Neural progenitor cell (in vitro differentiated cells): ENCODE measurements at places on chromosomes 3 and 15. TPM values are rescaled to one million over a fixed set of nuclear protein-coding genes. Genes with fewer than 3 reads are reported as not detected.

GRCh38 chr3:66831931-66832330 is 166.2 kb upstream of the KBTBD8 start:
- DNase-seq: no peak

- DNase-seq: no peak
These were observed 6.1 kb downstream of the RBP2 start for GRCh38 chr3:139470199-139470598.

- DNase-seq: no peak
These were observed 66.2 kb downstream of the MCTP2 start for GRCh38 chr15:94297558-94297957.

- peak; percentile 35 for DNase-seq
These were observed 116.7 kb downstream of the FNDC3B start for GRCh38 chr3:172155897-172156585.

DNA sequence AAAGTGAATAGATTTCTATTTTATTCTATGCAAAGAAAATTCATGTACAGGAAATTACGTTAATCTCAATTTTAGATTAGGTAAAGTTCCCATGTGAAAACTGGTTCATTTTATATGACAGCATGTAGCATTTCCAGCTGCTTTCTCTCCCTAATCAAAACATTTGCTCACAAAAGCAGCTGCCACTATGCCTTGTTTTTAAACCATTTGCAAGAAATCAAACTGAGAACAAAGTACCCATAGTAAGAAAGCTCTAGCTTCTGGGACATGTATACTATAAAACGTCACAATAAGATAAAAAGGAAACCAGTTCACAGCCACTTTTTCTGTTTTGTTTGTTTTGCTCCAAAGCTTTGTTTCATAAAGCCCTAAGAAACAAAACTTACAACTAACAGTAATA is 5.0 kb upstream of the CRYBG3 start:
- no peak for DNase-seq

DNA sequence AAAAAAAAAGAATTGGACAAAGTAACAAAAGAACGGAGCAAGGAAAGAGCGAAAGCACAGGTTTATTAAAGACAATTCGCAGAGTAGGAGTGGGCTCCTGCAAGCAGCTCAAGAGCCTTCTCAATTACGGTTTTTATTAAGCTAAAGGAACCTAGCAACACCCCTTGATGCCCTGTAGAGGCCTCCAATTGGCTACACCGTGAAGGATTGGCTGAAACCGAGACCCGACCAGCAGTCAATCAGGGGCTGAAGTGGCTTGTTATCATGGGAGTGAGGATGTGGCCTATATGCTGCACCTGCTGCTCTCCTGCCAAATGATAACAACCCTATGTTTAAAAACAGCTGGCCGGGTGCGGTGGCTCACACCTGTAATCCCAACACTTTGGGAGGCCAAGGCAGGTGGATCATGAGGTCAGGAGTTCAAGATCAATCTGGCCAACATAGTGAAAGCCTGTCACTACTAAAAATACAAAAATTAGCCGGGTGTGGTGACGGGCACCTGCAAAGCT is 20.4 kb upstream of the AP3B2 start:
- no peak for DNase-seq

DNA sequence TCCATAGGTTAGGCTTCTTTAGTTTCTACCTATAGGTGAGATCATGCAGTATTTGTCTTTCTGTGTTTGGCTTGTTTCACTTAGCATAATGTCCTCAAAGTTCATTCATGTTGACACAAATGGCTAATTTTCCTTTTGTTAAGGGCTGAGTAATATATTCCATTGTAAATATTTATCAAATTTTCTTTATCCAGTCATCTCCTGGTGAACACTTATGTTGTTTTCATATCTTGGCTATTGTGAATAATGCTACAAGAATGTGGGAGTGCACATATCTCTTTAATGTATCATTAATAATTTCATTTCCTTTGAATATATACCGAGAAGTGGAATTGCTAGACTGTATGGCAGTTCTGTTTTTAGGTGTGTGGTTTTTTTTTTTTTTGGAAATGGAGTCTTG is 250.9 kb upstream of the SEMA6D start:
- no peak for DNase-seq

GRCh38 chr3:123439806-123440580 is 8.9 kb downstream of the ADCY5 start:
- DNase-seq: no peak

DNA sequence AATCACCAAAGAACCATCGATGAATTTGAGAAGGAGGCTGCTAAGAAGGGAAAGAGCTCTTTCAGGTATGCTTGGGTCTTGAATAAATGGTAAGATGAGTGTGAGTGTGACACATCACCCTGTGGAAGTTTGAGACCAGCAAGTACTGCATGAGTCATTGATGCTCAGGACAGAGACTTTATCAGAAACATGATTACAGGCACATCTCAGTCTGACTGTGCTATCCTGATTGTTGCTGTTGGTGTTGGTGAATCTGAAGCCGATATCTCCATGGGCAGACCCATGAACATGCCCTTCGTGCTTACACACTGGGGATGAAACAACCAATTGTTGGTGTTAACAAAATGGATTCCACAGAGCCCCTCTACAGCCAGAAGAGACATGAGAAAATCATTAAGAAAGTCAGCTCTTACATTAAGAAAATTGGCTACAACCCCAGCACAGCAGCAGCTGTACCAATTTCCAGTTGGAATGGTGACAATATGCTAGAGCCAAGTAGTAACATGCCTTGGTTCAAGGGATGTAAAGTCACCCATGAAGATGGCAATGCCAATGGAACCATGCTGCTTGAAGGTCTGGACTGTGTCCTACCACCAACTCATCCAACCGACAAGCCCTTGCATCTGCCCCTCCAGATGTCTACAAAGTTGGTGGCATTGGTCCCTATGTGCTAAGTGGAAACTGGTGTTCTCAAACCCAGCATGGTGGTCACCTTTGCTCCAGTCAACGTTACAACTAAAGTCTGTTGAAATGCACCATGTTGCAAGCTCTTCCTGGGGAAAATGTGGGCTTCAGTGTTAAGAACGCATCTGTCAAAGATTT is 20.5 kb downstream of the TM4SF4 start:
- no peak for DNase-seq

DNA sequence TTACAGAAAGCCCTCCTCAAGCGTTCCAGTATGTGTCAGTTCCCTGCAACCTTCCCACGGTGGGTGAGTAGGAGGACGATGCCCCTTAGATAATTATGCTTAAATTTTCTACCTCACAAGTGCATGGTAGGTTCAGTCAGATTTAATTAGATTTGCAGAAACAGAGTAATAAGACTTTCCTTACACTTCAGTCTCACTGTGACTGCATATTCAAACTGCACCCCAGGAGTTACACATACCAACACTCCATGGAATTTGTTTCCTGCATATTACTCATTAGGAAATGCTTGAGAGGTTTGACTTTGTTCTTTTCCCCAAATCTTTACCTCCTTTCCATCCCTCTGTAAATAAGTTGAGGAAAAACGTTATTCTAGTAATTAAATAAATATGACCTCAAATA is 108.8 kb downstream of the ARRDC4 start:
- no peak for DNase-seq

DNA sequence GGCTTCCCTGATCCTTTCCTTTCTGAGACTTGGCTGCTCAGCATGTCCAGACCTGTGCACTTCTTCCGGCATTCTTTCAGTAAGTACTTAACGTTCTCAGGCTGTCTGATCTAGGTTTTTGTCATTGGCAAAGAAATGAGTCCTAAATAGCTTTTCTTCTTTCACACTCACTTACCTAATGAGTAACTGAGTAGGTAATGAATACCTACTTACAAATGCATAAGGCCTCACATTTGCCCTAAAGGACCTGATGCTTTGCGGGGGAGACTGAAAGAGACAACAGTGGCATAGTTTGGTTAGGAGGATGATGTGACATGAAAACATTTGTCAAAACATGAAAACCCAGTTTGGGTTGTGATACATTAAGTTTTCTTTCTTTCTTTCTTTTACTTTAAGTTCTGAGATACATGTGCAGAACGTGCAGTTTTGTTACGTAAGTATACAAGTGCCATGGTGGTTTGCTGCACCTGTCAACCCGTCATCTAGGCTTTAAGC is 516.7 kb upstream of the CFAP20DC start:
- DNase-seq: no peak

DNA sequence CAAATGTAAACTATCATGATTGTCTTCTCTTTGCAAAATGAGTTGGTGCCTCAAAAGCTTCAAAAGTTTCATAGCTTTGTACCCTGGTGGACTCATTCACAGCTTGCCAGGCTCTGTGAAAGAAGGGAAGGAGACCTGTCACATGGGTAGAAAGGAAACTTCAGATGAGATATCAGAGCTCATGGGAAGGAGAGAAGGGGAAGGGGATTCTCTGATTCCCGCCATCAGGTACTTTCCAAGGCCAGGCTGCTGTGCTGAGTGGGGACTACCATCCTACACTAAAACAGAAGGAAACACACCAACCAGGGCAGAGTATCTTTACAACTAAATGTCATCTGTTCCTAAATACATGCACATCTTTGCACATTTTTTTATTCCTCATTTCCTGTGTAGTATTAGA is 9.2 kb downstream of the ILDR1 start:
- no peak for DNase-seq

- DNase-seq: no peak
These were observed 467.1 kb downstream of the RBMS3 start for GRCh38 chr3:29747991-29748390.

- DNase-seq: no peak
These were observed 307.6 kb downstream of the RYR3 start for GRCh38 chr15:33618350-33618749.

DNA sequence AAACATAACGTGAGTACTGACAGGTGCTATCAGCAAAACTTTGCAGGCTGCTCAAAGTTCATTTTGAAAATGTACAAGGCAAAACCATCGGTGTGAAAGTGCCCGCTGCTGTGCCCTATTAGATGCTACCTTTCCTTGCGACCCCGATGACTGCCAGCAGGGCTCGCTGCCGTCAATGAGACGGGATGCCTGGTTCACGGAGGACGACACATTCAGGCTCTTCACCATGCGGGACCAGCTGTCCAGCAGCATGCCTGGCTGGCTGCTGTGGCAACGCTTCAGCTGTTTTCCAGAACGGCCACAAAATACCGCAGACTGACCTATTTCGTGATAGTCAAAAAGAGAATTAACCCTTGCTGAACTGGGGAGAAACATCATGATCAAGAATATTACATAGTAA is 92.7 kb upstream of the OCA2 start:
- DNase-seq: peak; percentile 38

DNA sequence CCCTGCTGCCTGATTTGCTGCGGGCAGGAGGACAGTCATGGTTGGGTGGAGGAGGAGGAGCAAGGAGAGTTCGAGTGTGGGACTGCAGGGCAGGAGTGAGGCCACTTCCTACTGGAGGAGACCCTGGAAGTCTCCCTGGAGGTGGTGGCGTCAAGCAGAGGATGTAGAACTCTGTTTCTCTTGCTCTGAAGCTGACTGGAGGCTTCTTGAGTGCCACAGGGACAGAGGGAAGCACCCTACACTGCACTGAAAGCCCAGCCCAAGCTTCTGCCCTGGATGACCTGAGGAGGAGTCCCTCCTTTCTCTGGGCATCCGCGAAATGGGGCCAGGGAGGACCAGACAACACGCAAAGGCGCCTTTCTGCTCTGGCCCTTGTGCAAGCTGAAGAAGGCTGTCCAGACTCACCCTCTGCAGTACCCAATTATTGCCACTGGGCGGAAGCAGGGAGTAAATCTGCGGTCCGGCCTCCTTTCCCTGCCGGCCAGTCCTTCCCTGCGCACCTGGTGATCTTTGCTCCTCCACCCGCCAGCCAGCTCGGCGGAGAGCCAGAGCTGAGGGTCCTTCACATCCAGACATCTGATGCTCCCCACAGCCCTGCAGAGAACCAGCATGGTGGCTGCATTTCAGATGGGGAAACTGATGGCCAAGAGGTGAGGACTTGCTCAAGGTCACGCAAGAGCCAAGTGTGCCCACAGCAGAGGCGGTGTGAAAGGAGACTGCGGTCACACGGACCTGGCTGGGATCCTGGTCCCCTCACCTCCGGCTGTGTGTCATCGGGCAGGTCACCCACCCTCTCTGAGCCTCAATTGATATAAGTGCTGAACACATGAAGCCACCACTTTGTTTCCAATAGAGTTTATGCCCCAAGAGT is 207.1 kb downstream of the TBC1D2B start:
- peak; percentile 77 for DNase-seq

DNA sequence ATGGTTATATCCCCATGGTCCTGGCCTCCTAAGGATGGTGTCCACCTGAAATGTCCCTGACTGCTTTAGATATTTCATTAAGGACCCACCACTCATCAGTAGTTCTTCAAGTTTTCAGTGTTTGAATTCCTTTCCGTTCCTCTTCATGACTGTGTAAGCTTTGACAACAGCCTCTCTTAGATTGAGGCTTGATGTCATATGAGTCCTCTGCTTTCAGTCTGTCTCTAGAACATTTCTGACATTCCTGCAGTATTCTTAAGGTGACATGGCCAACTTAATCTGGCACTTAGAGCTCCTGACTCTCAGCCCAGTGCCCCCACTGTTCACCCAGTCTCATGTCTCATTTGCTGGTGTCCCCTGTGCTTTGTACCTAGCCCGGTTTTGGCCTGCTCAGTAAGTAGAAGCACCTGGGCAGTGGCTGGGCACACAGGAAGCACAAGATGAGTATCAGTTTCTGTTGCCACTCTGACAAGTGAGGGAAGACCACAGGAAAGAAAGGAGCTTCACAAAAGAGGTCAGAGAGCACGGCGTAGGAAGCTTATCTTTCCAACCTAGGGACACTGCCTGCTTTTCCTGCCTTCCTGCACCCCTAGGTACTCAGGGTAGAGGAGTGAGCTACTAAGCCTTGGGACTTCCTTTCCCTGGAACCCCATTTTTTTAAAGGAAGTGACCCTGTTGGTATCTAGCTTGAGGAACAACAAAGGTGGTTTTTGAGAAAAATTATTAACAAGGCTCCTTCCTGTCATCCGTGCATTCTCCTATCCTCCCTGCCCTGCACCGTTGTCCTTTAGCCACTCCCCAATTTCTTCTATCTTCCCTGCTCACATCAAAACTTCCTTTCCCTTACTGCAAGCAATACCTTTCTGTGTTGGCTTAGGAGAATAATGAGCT is 103.1 kb downstream of the KLHL25 start:
- DNase-seq: peak; percentile 4

The MRAS gene
- total RNA-seq: 11.2 and 17.2 TPM in 2 replicates

The TRH gene
- total RNA-seq: 0.19 TPM in 1 of 2 replicates, not detected in the other

The STOML1 gene
- 2.0 and 4.7 TPM in 2 replicates for total RNA-seq

The GP9 gene
- not detected in 2 replicates for total RNA-seq

The MAGEL2 gene
- total RNA-seq: 2.5 and 2.6 TPM in 2 replicates

The SLC22A14 gene
- not detected in 2 replicates for total RNA-seq

The KBTBD12 gene
- total RNA-seq: 0.15 TPM in 1 of 2 replicates, not detected in the other

The ANKRD63 gene
- not detected in 2 replicates for total RNA-seq
